Glutamatergic neuron (in vitro differentiated cells): ENCODE measurements at places on chromosomes 6 and 20. TPM values are rescaled to one million over a fixed set of nuclear protein-coding genes. Genes with fewer than 3 reads are reported as not detected.

The GSTA2 gene
- total RNA-seq: not detected

The LY6G5B gene
- 43.1 TPM for total RNA-seq

The ENPP1 gene
- 2.4 TPM for total RNA-seq

The TUBB2A gene
- total RNA-seq: 769 TPM

The WFDC12 gene
- not detected for total RNA-seq

The SMAP1 gene
- total RNA-seq: 33.3 TPM

The CLPSL2 gene
- total RNA-seq: not detected

The HLA-DMB gene
- not detected for total RNA-seq

The RAMACL gene
- total RNA-seq: 9.5 TPM

The FHL5 gene
- not detected for total RNA-seq

The RPL10A gene
- total RNA-seq: 690 TPM

The THBS2 gene
- 3.1 TPM for total RNA-seq

The LY6G6C gene
- 1.8 TPM for total RNA-seq

The OTOR gene
- total RNA-seq: not detected

The OPRM1 gene
- total RNA-seq: not detected

The RRAGD gene
- total RNA-seq: 14.7 TPM

The PRR18 gene
- not detected for total RNA-seq

The ZSCAN23 gene
- total RNA-seq: 18.2 TPM

The CDKN1A gene
- total RNA-seq: 41.3 TPM

The KCNQ2 gene
- 354 TPM for total RNA-seq
